ENCODE measurements at places on chromosomes 5 and 9.

DNA sequence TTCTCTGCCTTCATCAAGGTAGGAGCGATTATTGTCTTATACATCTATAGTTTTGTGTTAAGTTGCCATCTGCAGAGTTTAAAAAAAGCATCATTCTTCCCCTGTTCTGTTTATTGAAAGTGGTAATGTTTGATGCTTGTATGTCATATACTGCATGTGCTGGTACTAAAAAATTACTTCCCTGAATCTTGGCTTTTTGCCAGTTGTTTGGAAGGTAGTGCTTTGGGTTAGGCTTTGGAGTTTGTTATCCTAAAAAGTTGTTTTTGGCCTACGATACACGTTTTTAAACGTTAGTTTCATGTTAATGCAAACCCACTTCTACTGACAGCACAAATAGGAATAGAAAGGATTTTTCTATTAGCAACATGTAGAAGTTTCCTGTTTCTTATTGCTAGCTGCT lies 158.3 kb downstream of the GIN1 start:
- no peak for DNase-seq
- peaks cover 2% of the 10 kb centered on the region for H3K4me1 ChIP-seq
- H3K27me3 ChIP-seq = no peaks in the 10 kb centered on the region
- H3K27ac ChIP-seq = no peak overlapping the region

- no peaks in the 10 kb centered on the region for H3K36me3 ChIP-seq
- no peak overlapping the region for H3K4me3 ChIP-seq
- DNase-seq = no peak
- no peak overlapping the region for H3K27ac ChIP-seq
- peaks cover 42% of the 10 kb centered on the region for H3K27me3 ChIP-seq
Measured at GRCh38 chr9:135340143-135340655, 139.4 kb upstream of the PPP1R26 start.

DNA sequence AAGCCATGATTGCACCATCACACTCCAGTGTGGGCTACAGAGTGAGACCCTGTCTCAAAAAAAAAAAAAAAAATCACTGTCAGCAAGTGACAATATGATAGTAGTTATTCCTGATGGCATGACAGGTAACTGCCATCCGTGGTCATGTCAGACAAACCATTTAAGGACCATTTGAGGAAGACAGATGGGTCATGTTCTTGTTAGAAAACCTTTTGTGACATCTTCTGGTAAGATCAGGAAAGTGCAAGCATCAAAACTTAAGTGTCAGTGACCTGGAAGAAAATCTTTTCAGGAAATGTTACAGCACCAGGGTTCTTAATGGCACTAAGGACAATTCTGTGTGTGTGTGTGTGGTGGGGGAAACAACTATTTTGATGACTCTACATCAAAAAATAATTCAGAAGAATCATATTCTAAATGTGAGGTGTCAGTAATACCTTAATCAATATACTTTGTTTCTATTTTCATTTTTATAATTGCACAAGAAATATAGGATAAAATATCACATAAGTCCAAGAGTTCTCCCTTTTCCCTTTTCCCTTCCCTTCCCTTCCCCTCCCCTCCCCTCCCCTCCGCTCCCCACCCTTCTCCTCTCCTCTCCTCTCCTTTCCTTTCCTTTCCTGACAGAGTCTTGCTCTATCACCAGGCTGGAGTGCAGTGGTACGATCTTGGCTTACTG lies 17.8 kb downstream of the SLC38A9 start:
- no peak overlapping the region for H3K4me3 ChIP-seq
- H3K27me3 ChIP-seq = no peaks in the 10 kb centered on the region
- no peak for DNase-seq
- no peaks in the 10 kb centered on the region for H3K36me3 ChIP-seq
- H3K4me1 ChIP-seq = peaks cover 9% of the 10 kb centered on the region

GRCh38 chr9:114782586-114782985 lies 23.3 kb downstream of the TNFSF15 start:
- DNase-seq = no peak
- no peak overlapping the region for H3K27ac ChIP-seq
- no peaks in the 10 kb centered on the region for H3K27me3 ChIP-seq
- peaks cover 2% of the 10 kb centered on the region for H3K36me3 ChIP-seq
- peaks cover 7% of the 10 kb centered on the region for H3K4me1 ChIP-seq

DNA sequence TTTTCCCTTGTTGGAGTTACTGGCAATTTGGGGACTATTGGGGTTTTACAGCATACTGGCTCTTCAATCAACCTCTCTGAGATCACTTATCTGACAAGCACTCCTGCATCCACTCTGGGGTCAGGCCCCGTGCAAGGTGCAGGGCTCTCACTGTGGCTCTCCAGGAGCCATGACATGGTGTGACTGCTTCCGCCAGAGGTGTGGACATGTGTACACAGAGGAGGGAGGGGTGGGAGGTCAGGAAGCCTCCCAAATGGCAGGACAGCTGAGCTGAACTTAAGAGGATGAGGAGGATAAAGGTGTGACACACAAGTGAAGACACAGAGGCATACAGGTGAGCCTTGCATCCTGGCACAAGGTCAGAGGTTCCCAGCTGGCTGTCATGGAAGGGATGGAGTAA lies 24.3 kb downstream of the SHB start:
- peaks cover 3% of the 10 kb centered on the region for H3K36me3 ChIP-seq
- H3K27ac ChIP-seq = no peak overlapping the region
- H3K4me3 ChIP-seq = no peak overlapping the region
- peaks cover 9% of the 10 kb centered on the region for H3K4me1 ChIP-seq
- DNase-seq = no peak
- peaks cover 4% of the 10 kb centered on the region for H3K27me3 ChIP-seq

DNA sequence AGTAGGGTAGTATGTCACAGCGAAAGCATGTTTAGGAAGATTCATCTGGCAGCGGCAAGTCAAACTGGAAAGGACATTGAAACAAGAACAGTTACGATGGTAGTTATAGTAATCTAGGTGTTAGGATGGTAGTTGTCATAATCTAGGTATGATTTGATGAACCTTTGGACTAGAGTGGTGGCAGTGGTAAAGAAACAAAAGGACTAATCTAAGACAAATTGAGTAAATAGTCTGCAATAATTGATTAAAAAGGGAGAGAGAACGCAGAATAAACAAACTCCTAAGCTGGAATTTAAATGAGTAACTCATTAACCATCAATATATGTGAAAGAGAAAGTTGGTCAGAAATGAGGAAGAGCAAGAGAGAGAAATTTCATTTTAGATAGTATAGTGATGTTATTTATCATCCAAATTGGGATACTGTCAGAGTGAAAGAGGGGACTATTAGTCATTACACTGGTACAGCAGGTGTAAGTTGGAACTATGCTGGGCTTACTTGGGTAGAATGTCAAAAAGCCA lies 56.8 kb downstream of the MTREX start:
- no peak overlapping the region for H3K4me3 ChIP-seq
- H3K36me3 ChIP-seq = peaks cover 6% of the 10 kb centered on the region
- H3K27ac ChIP-seq = peak overlapping the region; percentile 43
- H3K4me1 ChIP-seq = peaks cover 11% of the 10 kb centered on the region
